ENCODE measurements at places on chromosomes 4 and X.

DNA sequence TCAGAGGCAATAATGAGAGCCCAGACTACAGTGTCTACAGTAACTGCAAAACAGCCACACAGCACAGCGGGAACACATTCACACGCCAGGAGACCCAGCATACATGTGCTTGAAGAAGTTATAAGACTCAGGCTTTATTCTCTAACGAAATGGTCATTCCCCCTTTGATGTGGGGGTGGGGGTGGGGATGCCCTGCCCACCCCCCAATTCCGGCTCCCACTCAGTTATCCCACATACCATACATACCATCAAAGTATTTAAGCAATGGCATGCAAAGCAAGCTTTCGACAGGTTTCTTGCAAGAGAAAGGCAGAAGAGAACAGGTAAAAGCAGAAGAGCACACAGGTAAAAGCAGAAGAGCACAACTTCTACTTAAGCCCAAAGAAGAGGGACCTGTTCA lies 3.6 kb downstream of the MECP2 start:
- no peak for DNase-seq

- no peak for DNase-seq
Observed at GRCh38 chr4:6509587-6509986, 37.2 kb upstream of the PPP2R2C start.

DNA sequence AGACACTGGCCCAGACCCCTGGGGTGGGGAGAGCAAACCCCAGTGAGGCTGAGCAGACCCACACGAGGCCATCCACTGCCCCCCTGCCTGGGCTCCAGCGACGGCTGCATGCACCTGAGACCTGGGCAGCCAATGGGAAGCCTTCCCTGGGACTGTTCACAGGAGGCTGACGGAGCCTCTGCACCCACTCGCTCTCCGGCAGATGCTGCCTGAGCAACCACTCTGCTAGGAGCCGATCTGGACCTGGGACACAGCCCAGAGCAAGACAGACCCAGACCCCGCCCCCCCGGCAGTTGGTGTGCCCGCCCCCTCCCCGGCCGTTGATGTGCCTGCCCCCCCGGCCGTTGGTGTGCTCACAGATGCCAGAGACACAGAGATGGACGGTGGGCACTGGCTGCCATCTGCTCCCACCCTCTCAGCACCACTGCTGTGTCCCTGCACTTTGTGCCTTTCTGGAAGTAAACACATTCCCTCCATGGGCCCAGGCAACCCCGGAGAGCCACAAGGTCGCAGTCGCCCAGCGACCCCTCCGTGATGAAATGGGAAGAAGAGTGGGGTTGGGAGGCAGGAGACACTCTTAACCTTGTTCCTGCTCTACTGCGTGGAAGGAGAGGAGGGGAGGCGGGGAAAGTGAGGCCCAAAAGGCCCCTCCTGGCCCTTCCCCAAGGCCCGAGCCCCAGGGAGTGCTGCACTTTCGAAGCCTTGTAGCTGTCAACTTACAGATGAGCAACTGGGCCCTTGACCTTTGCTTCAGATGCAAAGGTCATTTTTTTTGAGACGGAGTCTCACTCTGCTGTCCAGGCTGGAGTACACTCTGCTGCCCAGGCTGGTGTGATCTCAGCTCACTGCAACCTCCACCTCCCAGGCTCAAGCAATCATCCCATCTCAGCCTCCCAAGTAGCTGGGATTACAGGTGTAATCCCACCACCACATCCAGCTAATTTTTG lies 62.0 kb downstream of the ZFYVE28 start:
- no peak for DNase-seq

DNA sequence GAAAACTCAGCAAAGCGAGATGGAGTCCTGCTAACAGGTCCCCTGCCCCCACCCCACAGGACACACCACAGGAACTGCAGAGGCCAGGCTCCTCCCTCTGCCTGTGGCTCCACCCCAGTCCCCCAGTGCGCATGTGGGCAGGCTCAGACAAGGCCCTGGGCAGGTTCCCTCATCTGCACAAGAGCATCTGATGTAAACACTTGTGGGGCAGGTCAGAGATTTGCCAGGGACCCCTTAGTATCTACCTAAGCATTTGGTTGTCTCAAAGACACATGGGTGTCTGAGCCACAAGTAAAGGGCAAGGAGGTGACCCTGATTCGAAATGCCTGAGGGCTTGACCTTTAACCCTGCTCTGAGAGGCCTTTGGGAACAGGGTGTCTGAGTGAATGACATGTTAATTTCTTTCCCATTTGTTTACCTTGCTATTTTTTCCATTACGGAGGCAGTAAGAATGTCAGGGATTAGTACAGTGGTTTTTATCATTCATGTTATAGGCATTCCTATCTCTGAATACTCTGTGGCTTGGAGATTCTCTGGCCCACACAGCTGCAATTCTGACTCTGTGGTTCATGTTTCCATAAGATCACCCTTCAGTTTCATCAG lies 85.3 kb downstream of the ZNF518B start:
- DNase-seq = peak; percentile 19

- no peak for DNase-seq
Observed at GRCh38 chr4:36152735-36153134, 91.6 kb downstream of the ARAP2 start.

GRCh38 chr4:41461780-41462307 lies 76.1 kb upstream of the LIMCH1 start:
- no peak for DNase-seq

GRCh38 chr4:41285202-41285863 lies 28.6 kb downstream of the UCHL1 start:
- DNase-seq = no peak

GRCh38 chrX:65866146-65866545 lies 173.7 kb downstream of the VSIG4 start:
- no peak for DNase-seq
